ENCODE measurements at places on chromosomes 13 and 19. TPM values are rescaled to one million over a fixed set of nuclear protein-coding genes. Genes with fewer than 3 reads are reported as not detected.

DNA sequence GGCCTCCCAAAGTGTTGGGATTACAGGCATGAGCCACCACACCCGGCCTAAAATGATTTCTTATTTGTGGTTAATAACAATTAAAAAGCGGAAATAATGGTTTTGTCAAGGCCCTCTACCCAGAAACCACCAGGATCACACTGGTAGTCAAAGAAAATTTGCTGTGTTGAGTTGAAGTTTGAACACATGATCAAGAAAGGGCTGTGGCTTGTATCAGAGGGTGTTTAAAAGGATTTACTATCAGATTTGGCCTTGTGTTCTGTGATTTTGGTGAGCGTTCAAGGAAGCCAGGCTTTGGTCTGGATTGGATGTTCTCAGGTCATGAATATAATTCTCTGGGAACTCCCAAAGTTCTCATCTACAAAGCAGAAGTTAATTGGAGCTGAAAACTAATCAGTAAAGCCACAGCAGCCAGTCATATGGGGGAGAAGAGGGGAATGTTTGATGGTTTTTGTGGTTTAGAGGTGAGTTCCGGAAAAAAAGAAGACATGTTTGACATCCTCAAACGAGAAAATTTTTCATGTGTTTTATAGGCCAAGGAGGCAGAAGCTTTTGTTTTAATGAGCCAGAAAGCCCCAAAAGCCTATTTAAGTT is 10.6 kb upstream of the ZNF556 start:
- DNase-seq, result no peak

GRCh38 chr13:19321222-19321621 is 139.6 kb upstream of the TUBA3C start:
- no peak for DNase-seq

GRCh38 chr19:39498798-39499642 is at the start of gene DLL3:
TSS of gene DLL3 (plus strand) at chr19:39498947. CDS start at chr19:39498975, 28 bp downstream.
- peak; percentile 47 for DNase-seq

GRCh38 chr19:53537121-53537520 is 824 bp upstream of the ZNF331 start:
- DNase-seq, result no peak

ZIK1 gene
- not detected for total RNA-seq

LGALS7B gene
- total RNA-seq, result 4.8 TPM

DNA sequence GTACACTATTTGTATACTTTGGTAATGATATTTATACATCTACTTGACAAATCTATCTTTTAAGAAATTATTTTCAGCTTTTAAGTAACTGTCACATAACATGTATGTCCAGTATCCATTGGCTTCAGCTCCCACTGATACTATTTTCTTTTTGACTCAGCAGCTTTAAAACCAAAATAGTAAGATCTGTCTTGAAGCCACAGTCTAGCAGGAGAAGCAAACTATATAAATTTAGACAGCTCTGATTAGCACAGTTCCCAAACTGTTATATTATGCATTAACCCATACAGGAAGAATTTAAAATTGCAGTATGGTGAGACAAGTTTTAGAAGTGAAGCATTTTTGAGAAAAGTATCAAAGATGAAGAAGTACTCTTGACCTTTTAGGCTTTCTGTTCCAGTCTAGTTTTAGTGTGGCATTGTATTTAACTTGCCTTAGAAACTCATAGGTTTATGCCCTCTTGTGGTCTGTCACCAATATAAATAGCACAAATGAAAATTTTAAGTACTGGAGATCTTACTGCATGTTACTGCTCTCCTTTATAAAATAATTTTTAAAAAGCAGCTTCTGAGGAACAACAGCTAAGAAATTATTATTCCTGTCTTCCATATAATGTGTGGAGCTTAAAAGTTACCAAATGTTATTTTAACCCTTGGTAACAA is 24.7 kb downstream of the URI1 start:
- DNase-seq, result no peak

DNA sequence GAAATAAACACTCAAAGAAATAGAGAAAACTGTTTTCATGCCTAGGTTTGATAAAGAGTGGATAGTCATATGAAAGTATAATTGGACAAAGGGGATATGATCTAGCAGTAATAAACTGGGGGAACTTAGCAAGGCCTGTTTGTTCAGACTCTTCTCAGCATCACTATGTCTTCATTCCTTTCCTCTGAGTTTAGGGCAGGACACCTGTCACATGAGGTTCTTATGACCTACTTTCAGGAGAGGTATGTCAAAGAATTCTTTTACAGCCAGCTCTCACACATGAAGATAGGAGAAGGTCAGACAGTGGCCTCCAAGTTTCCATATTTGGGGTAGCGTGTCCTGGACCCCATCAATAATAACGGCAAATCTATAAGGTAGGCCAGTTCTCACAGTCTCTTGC is 11.4 kb upstream of the RFXAP start:
- DNase-seq, result no peak

PLEKHG2 gene
- 64.1 TPM for total RNA-seq

HSPBP1 gene
- 72.8 TPM for total RNA-seq

GRCh38 chr13:75430436-75431209 is 51.3 kb downstream of the TBC1D4 start:
- DNase-seq, result no peak

GRCh38 chr13:41459432-41460073 is 2.2 kb downstream of the RGCC start:
- DNase-seq, result no peak

PDE4C gene
- total RNA-seq, result 2.4 TPM

- no peak for DNase-seq
Observed at GRCh38 chr13:101382701-101383100, 33.6 kb downstream of the NALCN start.
